ENCODE measurements at places on chromosomes 3 and 15.
A peak's percentile ranks its signal among the peaks of the same experiment; 100 is the strongest.

GRCh38 chr3:114697401-114697800 lies 403.6 kb downstream of the TIGIT start:
- no peak for DNase-seq

DNA sequence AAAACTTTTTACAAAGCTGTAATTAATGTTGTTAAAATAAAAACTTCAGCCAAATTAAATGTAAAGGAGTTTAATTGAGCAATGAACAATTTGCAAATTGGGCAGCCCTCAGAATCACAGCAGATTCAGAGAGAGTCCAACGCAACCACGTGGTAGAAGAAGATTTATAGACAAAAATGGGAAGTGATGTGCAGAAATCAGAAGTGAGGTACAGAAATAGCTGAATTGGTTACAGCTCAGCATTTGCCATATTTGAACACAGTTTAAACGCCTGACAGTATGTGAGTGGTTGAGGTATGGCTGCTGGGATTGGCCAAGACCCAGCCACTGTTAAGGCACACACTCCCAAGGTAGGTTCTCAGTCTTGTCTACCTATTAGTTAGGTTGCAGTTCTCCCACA lies 14.4 kb upstream of the PLA2G4D start:
- DNase-seq = no peak

- DNase-seq = no peak
Measured at GRCh38 chr15:29056839-29057450, 171.2 kb downstream of the APBA2 start.

DNA sequence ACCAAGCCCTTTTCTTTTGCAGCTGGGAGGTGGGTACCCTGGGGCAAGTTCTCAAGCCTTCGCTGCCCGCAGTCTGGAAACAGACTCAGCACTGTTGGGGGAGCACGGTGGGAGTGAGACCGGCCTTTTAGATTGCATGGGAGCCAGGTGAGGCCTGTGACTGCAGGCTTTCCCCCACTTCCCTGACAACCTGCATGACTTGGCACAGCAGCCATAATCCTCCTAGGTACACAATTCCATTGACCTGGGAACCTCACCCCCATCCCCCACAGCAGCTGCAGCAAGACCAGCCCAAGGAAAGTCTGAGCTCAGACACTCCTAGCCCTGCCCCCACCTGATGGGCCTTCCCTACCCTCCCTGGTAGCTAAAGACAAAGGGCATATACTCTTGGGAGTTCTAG lies 52.2 kb upstream of the CCDC80 start:
- no peak for DNase-seq

GRCh38 chr15:71455107-71455506 lies 339.8 kb downstream of the THSD4 start:
- DNase-seq = no peak

DNA sequence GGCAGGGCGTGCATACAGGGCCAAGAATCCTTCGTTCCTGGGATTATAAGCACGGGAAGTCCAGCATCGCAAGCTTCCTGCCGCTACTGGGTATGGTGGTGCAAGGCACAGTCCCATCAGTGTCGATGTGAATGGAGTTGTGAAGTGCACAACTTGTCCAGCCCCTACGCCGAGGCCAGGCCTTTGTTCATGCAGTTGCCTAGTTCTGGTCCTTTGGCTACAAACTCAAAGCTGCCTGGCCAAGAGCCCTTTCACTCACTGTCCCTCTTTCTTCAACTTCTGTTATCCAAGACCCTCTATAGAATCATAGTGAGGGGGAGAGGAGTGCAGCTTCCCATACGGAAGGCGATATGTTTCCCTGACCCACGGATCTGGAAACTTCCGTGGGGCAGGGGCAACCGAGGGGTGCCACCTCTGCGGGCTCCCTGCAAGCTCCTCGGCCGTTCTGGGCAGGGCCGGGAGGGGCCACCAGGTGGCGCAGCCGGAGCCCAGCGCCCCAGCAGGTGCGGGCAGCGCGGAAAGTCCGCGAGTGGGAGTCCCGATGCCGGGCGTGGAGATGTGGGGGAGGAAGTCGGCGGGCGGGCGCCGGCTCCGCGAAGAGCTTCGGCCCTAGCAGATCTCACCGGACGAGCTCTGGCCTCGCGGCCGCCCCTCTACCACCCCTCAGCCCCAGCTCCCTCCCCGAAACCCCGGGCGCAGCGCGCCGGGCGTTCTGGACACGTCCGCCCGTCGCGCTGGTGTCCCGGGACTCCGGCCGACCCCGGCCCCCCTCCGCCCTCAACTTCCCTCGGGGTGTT lies 693 bp downstream of the RASGRP1 start:
- DNase-seq = no peak

GRCh38 chr3:186705882-186706780 lies 11.0 kb upstream of the KNG1 start:
- no peak for DNase-seq

- no peak for DNase-seq
Measured at GRCh38 chr3:128011140-128011539, 41.1 kb upstream of the SEC61A1 start.

- no peak for DNase-seq
Measured at GRCh38 chr3:184066211-184066610, 13.4 kb downstream of the HTR3C start.

GRCh38 chr3:58555203-58555602 lies 18.2 kb upstream of the ACOX2 start:
- no peak for DNase-seq

DNA sequence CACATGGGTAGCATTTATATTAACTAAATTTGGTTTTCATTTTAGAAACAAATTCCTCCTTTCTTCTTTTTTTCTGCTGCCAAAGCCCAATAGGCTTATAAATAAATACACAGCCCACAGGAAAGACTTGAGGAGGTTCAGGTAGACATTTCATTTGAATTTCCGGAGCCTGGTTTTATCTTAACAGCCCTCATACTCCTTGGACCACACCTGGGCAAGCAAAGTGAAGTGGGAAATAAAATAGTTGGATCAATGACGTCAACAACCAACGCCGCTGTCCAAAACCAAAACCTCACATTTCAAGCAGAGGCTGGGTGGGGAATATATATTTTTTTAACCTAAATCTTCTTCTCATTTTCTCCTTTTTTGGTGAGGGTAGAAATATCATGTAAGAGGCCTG lies 53.2 kb downstream of the RFTN1 start:
- DNase-seq = no peak

DNA sequence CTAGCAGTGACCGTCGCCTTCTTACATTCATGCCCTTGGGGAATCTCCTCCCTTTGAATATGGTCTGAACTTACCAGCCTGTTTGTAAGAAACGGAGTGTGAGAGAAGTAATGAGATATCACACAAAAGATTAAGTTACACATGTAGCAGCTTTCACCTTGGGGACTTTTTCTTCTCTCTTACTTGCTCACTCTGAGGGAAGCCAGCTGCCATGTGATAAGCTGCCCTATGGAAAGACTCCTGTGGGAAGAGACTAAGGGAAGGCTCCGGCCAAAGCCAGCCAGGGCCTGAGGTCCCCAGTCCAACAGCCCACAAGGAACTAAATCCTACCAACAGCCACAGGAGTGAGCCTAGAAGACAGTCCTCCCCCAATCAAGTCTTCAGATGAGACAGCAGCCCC lies 190.4 kb upstream of the TSC22D2 start:
- DNase-seq = no peak

DNA sequence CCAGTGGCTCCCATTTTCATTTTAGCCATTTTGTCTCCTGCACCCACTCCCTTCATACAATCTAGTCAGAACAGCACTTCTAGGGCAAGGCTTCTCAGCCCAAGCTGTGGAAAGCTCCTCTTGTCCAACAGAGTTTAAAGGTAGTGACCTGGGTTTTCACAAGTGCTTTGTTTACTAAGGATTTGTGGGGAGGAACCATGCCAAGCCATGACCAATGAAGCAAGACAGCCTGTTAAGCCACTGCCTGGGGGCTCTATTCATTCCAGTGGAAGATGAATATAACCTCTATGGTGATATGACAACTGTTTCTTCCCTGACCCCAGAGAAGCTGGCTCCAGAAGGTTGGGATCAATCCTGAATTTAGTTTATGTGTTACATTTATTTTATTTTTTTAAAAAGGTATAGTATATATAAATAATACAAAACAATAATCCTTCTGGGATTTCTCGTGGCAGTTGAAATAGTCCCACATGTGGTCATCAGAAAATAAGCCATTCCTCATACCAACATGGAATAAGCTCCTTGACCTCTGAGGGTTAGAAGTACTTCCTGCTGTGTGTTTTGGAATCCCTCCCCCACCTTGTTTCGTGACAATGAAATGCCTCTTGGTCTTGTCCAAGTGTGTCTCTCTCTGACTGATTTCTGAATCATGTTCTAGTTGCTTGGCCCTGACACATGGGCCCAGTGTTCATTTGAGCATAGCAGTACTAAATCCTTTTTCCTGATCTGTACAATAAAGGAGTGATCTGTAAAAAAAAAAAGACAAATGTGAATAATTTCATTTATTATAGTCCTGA lies 13.3 kb upstream of the THUMPD3 start:
- no peak for DNase-seq

DNA sequence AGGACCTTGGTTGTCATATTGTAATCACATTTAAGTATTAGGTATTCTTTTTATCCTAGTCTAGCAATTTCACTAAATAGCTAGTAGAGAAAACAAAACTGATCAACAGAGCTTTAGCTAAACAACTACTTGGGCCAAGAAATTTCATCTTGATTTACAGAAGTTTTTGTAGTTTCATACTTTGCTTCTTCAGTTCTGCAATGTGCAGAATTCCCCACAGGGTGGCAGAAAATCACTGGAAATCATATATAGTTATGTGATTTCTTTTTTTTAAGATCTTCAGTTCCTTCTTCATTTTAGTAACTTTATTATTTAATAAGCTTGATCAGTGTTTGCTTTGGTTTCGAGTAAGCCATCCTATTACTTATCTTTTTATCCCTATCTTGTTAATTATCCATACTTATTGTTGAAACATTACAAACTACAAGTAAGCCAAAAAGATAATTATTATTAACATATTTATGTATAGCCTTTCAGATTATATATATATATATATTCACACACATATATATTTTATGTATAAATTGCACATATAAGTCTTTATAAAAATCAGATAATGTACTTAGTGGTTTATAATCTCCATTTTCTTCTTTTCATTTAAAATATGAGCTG lies 2.2 kb upstream of the BNIP2 start:
- no peak for DNase-seq

DNA sequence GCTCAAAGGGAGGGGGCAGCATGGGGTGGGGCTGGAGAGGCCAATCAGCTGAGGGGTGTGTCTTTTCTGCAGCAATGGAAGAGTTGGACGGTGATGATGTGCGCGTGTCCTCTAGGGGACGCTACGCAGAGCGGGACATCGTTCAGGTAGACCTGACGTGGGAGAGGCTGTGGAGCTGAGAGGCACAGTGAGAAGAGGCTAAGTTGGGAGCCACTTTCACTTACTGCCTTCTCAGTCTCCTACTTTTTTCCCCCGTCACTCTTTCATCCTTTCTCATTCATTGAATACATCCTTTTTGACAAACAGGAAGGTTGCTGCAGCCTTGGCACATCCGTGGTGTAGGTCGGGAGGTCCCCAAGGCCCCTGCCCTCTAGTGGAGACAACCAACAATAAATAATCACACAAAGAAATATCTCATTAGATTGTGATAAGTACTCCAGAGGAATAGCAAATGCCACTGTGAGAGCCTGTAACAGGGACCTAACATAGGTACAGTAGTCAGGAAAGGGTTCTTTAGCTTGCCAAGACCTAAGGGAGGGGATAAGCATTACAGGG lies 4.4 kb upstream of the BRPF1 start:
- DNase-seq = no peak

GRCh38 chr3:57287205-57287604 lies 5.3 kb downstream of the ASB14 start:
- no peak for DNase-seq

DNA sequence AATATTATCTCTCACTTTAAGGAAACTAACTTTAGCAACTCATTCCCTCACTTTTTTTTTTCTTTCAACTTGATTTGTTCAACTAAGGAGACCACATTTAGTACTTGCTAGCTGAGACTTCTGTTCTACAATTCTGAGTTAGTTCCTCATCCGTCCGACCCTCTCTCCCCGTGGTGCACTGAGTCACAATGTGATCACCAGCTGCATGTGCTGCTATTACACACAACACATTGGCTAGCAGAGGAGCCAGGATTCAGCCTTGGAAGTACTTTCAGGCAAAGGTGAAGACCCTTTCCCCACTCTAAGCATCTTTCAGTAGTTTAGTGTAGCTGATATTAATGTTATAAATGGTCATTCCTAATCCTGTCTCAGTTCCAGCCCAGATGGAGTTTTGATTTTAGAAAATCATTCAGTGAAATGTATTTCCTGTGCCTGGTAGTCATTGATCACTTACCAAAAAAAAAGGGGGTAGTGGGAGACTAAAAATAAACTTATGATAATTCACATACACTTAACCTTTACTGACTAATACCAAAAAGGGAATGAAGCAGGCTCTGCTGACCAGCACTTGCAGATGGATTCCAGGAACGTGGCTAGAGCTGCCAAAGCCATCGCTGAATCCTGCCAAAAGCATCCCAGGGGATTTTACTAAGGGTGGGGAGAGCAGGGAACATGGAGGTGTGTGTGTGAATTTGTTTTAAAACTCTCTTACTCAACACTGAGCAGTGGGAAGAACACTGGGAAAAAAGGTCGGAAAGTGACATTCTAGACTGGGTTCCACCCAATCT lies 424.8 kb downstream of the LPP start:
- DNase-seq = peak; percentile 33

DNA sequence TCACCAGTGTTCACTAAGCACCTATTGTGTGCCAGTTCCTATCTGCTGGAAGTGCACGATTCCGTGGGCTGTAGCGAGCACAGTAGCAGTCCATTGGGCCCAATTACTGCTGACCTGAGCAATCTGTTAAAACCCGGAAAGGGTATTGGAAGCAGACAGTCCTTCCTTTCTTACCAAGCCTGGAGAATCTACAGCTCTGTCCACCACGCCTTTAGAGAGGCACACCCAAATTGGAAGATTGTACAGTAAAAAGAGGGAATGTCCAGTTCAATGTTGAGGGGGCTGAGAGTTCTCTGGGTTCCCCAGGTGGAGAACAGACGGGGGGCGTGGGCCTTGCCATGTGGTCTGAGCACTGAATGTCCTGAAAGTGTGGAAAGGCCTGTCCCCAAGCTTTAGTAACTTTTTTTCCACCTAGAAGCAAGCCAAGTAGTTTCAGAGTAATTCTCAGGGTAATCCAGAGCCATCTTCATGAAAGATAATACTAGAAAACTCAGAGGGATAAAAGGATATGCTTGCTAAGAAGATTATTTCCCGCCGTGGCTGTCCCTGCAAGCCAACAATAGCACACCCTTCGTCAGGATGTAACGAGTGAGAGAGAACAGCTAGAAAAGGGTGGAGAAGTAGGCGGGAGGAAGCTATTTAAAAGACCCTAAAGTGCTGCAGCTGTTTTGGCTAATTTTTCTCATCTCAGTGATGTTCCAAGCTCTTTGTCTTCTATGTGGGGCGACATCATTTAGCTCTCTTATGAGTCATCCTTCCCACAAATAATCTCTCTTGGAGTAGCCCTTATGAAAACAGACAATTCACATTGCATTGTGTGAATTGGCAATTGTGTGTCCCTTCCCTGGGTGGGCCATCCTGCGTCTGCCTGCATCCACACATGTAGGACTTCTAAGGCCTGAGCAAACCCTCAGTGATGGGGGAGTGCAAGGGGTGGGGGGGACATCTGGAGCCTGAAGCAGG lies 181.0 kb downstream of the ATG7 start:
- peak; percentile 60 for DNase-seq

GRCh38 chr3:107111872-107112271 lies 265.4 kb upstream of the CCDC54 start:
- no peak for DNase-seq

- DNase-seq = no peak
Measured at GRCh38 chr15:46420990-46421389, 786.2 kb downstream of the SQOR start.

GRCh38 chr3:3600665-3601340 lies 198.4 kb upstream of the LRRN1 start:
- no peak for DNase-seq

- no peak for DNase-seq
Measured at GRCh38 chr3:193068365-193068764, 150.7 kb upstream of the MB21D2 start.

Measured in brain pericyte (primary cell).